CD4-positive, alpha-beta T cell treated with Interleukin-6 at 100 ng/mL for 8 hours (primary cell): ENCODE measurements at places on chromosomes 11 and 22.
A peak's percentile ranks its signal among the peaks of the same experiment; 100 is the strongest.

GRCh38 chr11:127105593-127106541, 105.3 kb upstream of the KIRREL3 start:
- DNase-seq, result no peak

- DNase-seq, result no peak
Measured at GRCh38 chr11:13098063-13098462, 88.9 kb downstream of the RASSF10 start.

DNA sequence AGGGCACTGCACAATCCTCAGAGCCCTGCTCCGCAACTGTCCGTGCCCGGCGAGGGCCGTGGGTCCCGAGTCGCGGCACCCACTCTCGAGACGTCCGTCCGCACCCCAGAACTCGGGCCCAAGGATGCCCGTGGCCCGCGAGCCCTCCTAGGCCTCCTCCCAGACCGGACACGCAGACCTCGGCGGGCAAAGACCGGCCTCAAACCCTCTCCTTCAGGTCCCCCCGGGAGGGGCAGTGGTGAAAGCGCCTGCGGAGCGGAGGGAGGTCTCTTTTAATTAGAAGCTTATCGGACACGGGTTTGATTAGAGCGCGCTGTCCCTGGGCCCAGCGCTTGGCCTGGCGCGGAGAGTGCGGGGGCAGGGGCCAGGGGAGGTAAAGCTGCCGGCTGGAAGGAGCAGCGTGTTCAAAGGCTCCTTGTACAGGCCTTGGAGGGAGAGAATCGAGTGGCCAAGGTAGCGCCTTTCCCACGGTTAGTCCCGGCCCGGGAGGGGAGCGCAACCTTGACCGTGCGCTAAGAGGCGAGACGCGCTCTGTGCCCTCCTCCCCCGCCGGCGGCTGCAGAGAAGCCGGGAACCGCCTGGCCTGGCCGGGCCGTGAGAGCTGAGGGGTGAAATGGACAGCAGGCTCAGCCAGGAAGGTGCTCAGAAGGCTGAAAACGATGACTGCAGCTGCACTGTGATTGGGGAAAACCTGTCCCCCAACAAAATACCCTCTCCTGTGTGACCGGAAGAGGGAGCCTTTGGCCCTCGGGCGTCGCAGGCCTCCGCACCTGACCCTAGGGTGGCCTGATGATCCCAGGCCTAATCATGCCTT, 4.6 kb downstream of the WT1 start:
- no peak for DNase-seq

DNA sequence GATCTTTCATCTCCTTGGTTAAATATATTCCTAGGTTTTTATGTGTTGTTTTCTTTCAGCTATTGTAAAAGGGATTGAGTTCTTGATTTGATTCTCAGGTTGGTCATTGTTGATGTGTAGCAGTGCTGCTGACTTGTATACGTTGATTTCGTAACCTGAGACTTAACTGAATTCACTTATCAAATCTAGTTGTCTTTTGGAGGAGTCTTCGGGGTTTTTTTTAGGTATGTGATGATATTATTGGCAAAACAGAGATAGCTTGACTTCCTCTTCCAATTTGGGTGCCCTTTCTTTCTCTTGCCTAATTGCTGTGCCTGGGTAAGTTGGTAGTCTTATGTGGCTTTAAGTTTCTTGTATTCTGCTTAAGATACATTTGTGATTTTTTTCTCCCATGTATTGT, 52.8 kb downstream of the CBL start:
- DNase-seq, result no peak

GRCh38 chr11:88454881-88455280, 117.3 kb upstream of the CTSC start:
- no peak for DNase-seq

- DNase-seq, result no peak
Measured at GRCh38 chr11:66467034-66467659, 442 bp downstream of the PELI3 start.

- peak; percentile 17 for DNase-seq
Measured at GRCh38 chr11:103091064-103091800, 728 bp downstream of the DCUN1D5 start.

DNA sequence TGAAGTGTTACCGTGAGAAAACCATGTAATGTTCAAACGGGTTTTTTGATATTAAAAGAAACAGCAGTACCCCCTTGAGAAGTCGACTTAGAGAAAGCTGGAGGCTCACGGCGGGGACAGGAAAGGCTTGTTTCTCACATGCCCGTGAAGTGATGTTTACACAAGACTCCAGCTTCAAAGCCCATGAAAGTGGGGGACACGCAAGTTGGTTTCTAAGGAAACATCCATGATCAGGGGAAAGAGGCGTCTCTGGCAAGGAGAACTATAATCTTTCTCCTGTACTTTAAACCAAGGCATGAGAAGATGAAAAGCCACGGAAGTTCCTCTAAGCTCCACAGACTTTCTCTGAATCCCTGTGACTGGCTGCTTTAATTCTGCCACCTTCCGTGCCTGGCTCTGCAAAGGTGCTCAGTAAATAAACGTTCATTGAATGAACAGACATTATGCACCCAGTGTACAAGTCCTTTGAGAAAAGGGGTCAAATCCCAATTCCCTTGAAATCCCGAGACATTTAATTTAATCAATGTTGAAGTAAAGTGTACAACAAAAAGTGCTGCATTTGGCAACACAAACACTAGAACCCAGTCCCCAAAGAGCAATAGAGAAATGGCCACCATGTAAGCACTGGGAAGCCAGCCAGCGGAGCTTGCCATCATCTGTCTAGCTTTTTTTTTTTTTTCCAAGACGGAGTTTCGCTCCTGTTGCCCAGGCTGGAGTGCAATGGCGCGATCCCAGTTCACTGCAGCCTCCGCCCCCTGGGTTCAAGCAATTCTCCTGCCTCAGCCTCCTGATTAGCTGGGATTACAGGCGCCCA, 58.7 kb downstream of the AHNAK start:
- no peak for DNase-seq

DNA sequence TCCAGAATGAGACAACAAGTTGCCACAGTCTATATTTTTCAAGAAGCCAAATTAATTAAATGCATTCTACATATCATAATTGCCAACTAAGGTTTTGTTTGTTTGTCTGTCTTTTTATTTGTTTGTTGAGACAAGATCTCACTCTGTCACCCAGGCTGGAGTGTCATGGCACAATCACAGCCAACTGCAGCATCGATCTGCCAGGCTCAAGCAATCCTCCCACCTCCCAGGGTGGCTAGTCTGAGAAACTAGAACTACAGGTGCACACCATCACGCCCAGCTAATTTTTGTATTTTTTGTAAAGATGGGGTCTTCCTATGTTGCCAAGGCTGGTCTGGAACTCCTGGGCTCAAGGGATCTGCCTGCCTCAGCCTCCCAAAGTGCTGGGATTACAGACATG, 140.0 kb downstream of the LRRC4C start:
- DNase-seq, result no peak

GRCh38 chr22:41222846-41223507, 17.8 kb downstream of the CHADL start:
- DNase-seq, result no peak

- no peak for DNase-seq
Measured at GRCh38 chr11:35876786-35877185, 67.1 kb upstream of the LDLRAD3 start.

DNA sequence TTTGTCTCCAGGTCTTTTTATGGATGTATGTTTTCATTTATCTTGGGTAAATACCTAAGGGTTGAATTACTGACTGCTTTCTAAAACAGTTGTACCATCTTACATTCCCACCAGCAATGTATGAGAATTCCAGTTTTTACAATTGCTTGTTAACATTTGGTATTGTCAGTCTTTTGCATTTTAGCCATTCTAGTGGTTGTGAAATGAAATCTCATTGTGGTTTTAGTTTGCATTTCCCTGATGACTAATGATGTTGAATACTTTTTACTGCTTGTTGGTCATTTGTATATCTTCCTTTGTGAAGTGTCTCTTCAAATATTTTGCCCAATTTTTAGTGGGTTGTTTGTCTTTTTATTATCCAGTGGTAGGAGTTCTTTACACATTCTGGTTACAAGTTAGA, 92.8 kb downstream of the ARFGAP2 start:
- DNase-seq, result no peak

GRCh38 chr11:74024261-74025029, 15.6 kb upstream of the UCP3 start:
- no peak for DNase-seq

- no peak for DNase-seq
Measured at GRCh38 chr11:128900468-128900867, 9.3 kb downstream of the KCNJ5 start.

GRCh38 chr11:123161376-123162030, 33.5 kb downstream of the CLMP start:
- no peak for DNase-seq

- no peak for DNase-seq
Measured at GRCh38 chr11:31050061-31050765, 319.3 kb downstream of the DCDC1 start.

GRCh38 chr22:31082606-31083376, 1.7 kb downstream of the SMTN start:
- peak; percentile 23 for DNase-seq

DNA sequence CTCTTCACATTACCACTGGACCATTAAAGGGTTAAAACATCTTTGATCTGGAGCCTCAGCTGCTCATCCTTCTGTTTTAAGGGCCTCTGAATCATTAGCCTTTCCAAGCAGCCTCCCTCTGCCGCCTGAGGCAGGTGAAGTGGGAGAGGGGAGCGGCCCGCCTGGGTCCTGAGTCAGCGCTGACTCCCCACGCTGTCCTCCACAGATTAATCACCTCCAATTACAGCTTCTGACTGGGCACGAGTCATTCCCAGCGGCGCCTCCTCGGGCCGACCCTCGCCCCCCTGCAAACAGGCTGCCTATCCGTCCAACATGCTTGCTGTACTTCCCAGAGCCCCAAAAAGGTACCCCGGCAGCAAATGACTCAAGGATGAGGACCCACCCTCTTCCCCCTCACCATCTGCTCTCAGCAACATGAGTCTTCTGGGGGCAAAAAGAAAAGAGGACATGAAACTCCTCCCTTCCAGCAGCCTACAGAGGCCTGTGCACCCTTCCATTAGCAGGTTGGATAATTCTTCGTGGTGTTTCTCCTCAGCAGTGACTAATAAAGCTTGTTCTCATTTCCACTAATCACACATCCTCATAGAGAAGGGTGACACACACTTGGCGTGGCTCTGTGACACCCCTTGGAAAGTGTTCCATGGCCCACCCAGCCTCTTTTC, 44.3 kb upstream of the JAM3 start:
- no peak for DNase-seq

GRCh38 chr11:69904161-69904973, 85.2 kb upstream of the FGF3 start:
- no peak for DNase-seq

- no peak for DNase-seq
Measured at GRCh38 chr22:40595497-40596234, 40.9 kb downstream of the MRTFA start.

- DNase-seq, result peak; percentile 74
Measured at GRCh38 chr11:5689551-5689983, at the start of gene TRIM22. TRIM22 (plus strand) TSS chr11:5689790; CDS start chr11:5696233, 6,443 bp downstream.

DNA sequence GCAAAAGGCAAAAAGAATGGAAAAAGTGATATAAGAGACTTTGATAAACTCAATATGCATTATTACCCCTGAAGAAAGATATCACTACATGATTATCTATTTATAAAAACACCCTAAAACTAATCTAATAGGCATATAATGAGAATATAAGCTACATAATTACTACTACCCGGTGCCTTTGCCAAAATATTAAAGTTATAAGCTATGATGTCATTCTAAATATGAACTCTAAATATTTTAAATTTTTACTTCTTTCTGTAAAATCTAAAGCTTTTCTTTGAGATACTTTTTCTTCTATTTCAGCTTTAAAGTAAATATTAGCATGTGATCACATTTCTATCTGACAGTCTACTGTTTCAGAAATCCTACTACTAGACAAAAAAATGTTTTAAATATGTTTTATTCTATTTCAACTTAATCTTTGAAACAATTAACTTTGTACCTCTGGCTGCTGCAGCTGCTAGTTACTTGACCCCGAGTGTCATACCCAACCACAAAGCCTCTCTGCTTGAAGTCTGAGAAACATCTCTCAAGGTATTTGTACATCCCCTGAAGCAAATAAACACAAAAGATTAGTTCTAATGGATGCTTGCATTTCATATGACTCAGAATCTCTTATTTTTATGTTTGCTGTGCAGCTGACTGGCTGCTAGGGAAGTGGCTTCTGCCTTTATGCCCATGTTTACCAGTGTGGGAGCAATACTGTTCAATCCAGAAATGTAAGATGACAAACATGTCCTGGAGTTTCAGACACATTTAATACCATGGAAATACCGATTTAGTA, 26.8 kb downstream of the PGM2L1 start:
- no peak for DNase-seq

GRCh38 chr11:76880314-76880713, 19.6 kb downstream of the ACER3 start:
- no peak for DNase-seq
